Stimulated activated CD8-positive, alpha-beta memory T cell treated with anti-CD3 and anti-CD28 coated beads, Interleukin-4, amount 100 ng/mL, for 48 hours (primary cell): ENCODE measurements at places on chromosomes 3 and 15.

DNA sequence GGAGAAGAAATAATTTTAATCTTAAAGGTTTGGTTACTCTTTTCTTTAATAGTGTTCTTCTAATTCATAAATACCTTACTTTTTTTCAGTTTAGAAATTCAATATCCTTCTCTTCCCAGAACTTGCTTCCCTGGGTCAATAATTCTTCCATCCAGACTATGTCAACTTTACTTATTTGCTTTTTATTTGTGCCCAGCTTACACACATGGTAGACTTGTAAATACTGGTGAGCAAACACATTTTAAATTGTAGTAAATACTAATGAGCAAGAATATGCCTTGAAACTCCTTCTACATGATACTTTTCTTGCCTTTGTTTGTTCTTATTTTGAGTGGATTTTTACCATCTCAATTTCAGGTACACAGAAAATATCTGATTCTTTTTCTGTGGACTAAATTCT is 33.7 kb downstream of the SST start:
- DNase-seq = no peak

- no peak for DNase-seq
Observed at GRCh38 chr15:49990835-49991545, 128.0 kb downstream of the ATP8B4 start.

GRCh38 chr15:100807028-100807427 is 72.6 kb upstream of the ALDH1A3 start:
- DNase-seq = no peak

DNA sequence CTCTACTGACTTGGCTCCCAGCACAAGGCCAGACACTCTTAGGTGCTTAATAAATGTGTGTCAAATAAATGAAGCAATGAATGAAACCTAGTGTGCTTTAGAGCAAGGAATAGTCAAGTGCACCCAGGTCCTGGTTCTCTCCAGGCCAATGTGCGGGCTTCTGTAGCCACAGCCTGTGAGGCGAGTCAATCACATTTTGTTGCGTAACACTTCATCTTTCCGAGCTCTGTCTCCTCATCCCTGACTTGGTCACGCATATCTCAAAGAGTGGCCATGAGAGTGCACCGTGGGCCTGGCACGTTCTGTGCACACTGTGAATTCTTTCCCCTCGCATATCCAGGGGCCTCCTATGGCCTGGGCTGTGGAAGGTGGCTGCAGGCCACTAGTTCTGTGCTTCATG is 11.4 kb upstream of the SH3GL3 start:
- no peak for DNase-seq

- no peak for DNase-seq
Observed at GRCh38 chr15:89632563-89633430, 22.5 kb downstream of the KIF7 start.

DNA sequence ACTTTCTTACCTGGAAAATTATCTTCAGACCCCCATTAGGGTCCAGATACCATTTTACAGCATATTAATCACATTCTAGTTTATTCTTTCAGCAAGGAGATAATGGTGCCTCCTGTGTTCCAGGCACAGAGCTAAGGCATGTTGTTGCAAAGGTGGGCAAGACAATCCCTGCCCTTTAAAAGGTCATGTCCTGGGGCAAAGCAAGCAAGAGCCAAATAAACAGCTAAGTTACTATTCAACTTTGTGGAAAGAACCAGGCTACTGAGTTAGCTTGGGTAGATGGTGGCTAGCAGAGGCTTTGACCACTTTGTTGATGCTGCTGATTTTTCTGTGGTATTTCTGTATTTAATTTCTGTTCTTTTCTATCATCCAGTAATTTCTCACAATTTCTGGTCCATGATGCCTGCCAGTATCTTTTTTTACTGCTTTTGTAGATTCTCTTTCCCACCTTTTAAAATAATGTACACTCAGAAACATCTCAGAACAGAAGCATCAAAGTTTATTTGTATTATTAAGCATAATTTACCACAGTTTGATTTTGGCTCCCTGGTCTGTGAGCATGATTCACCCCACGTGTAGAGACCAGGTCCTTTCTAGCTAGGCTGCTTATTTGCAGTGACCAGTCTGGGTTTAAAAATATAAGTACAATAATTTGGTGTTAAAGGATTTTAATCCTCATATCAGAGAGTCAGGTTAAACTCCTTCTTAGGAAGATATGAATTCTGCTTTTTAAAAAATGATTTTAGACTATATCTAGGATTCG is 71.5 kb downstream of the LRRC28 start:
- no peak for DNase-seq

GRCh38 chr3:33829720-33830119 is 31.3 kb downstream of the PDCD6IP start:
- no peak for DNase-seq

GRCh38 chr3:162218479-162218878 is 721.9 kb downstream of the OTOL1 start:
- DNase-seq = no peak

- no peak for DNase-seq
Observed at GRCh38 chr15:29686445-29687203, 135.6 kb downstream of the TJP1 start.

DNA sequence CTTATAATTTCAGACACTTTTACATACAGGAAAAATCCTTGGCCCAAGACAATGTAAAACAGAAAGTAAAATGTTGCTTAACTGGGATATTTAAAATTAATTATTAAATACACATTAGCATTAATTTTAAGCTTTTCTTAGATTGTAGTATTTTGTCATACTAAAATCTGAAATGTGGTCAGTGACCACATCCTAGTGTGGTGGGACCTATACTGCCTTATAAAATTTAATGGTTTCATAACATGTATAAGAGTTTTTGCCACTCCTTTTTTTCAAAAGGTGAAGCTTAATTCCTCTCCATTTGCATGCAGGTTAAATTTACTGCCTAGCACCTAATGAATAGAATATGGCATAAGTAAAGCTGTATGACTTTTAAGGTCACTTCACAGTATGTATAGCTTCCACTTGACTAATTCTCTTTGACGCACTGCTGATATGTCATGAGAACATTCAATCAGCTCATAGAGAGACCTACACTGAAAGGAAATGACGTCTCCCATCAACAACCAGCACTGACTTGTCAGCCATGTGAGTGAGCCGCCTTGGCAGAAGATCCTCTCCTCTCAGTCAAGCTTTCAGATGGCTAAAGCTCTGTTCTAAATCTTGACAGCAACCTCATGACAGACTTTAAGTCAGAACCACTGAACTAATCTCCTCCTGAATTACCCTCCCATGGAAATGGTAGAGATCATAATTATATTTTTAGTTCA is 847.8 kb downstream of the SI start:
- DNase-seq = no peak

DNA sequence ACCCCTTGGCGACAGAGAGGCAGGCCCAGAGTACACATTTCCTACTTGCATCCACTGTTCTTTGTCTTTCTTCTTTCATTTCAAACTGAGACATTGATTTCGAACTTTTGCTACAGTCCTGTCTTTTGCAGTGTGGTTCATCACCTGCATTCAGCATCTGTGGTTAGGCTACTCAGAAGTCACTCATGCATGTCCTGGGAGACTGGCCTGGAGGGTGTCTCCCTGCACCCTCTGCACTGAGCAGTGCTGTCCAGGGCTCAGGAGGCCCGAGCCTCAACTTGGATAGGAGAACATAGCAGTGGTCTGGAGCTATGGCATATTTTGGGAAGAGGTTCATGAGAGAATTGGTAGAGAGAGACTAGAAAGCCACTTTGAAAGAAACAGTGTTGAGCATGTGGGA is 240.2 kb upstream of the TPRG1 start:
- DNase-seq = no peak

- DNase-seq = no peak
Observed at GRCh38 chr3:101639280-101639963, 37.5 kb downstream of the ZBTB11 start.

- DNase-seq = peak; percentile 88
Observed at GRCh38 chr15:70488002-70488605, 275.3 kb downstream of the UACA start.

DNA sequence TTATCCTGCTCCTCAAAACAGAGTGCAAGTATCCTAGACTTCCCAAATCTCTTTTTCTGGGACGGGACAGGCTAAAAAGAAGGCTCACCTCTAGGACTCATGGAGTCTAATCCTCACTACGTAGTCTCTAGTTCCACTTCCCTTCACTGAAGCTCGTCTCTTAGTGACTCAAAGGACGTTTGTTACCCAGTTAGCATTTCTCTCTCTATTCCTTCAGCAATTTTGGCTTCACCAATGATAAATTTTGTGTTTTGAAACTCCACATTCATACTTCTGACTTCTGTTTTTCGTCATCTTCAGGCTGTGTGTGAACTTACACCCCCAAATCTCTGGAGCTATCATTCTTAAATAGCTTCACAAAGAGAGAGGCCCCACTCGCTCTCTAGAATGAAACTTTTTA is 627.1 kb downstream of the NAALADL2 start:
- DNase-seq = no peak

- DNase-seq = no peak
Observed at GRCh38 chr3:150236316-150237082, 171.6 kb upstream of the TSC22D2 start.

DNA sequence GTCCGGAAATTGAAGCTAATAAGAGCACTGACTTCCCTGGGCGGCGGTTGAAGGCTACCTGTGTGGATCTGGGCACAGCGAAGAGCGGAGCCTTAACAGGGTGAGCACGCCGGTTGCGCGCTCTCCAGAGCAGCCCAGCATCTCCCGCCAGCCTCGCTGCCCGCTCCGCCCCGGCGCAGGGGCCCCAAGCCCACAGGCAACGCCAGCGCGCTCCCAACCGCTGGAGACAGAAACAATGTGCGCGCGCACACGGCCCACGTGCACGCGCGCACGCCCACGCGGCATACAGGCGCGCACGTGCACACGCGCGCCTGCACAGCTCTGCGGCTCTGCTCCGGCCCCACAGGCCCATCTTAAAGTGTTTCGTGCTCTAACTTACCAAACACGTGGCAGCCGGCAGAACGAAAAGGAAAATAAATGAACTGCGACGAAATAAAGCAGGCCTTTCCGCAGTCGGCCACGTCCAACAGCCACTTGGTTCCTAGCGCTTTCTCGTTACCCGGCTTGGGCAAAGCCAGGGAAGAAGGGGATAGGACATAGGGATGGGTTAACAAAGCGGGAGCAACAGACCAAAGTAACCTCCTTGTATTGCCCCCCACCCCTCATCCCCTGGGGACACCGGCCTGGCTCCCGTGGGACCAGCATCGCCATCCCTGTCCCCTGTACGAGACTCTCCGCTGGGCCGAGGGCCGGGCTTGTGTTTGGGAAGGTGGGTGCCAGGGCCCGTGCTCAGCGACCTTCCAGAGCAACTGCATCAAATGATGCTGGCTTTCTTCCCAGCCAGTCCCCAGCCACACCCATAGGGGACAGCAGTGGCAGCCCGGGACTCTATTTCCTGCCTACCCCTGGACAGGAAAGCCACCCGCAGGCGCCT is 203.7 kb downstream of the ABHD5 start:
- DNase-seq = peak; percentile 57

GRCh38 chr15:25543196-25543595 is 104.4 kb upstream of the UBE3A start:
- no peak for DNase-seq

- DNase-seq = no peak
Observed at GRCh38 chr3:123881771-123882170, 2.4 kb downstream of the MYLK start.

DNA sequence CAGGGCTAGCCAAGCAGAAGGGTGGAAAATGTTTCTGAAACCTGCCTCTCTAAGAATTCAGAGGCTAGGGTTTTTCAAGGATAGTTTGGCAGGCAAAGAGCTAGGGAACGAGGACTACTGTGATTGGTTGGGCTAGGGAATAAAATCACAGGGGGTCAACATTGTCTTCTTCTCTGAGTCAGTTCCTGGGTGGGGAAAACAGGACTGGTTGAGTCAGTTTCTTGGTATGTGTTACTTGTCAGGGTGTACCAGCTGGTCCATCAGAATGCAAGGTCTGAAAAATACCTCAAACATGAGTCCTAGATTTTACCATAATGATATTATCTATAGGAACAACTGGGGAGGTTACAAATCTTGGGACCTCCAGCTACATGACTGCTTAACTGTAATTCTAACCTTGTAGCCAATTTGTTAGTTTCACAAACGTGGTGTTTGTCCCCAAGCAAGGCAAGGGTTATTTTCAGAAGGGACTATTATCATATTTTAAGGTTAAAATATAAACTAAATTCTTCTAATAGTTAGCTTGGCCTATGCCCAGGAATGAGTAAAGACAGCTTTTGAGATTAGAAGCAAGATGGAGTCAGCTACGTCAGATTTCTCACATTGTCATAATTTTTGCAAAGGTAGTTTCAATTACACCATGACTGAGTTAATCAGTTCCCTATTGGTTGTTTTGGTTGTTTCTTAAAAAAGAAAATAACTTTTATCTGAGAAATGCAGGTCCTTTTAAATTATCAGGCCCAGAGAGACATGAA is 231.5 kb downstream of the ALCAM start:
- no peak for DNase-seq
